ENCODE measurements at places on chromosomes 7 and 10.

DNA sequence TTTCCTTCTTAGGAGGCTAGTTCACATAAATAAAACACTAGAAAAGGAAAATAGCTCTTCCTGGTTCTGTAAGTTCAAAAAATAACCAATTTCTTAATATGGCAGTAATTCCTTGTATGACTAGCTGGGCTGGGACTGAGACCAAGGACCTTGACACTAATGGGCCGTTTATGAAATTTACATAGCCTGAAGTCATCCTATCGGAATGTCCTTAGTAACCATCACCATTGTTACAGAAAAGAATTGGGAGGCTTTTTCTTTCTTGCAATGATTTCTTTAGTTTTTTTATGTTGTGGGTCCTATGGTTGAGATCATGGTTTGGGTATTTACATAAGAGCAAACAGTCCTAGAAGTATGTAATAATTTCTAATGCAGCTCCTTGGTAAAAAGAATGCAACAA, 87.1 kb upstream of the HDAC9 start:
- peak; percentile 83 for DNase-seq

GRCh38 chr7:140676306-140676705, 3.6 kb downstream of the ADCK2 start:
- no peak for DNase-seq

- DNase-seq, result no peak
Measured at GRCh38 chr7:116285252-116285651, 74.9 kb downstream of the TES start.

- DNase-seq, result no peak
Measured at GRCh38 chr7:67564959-67565358, 568.3 kb downstream of the TYW1 start.

DNA sequence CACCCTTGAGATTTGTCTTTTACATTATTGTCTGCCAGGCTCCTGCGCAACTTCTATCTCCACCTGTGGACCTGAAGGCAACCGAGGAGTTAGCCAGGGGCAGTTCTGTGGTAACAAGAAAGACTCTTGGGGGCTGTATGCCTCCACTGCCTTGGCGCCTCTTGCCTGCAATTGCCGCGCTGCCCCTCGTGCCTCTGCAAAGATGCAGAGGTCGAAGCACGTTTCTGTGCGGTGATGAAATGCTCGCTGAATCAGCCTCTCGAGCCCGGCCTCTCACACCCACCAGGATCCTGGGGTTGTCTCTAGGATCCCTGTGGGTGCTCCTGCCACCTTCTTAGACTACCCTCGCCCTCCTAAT, 486 bp upstream of the LHFPL3 start:
- DNase-seq, result no peak

DNA sequence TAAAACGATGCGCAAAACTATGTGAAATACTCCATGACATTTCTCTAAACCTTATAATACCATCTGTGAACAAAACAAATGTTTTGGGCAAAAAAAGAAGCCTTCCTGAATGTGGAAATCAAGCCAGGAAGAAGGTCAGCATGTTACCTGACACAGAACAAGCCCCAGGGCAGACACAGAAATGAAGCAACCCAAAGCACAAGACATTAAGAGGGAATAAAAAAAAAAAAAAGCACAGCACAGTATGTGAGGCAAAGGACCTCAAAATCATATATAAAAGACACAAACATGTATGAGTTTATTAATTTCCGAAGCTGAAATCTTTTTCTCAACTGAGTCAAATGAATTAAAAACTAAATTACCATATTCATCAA, 161.8 kb downstream of the SKIDA1 start:
- DNase-seq, result no peak

DNA sequence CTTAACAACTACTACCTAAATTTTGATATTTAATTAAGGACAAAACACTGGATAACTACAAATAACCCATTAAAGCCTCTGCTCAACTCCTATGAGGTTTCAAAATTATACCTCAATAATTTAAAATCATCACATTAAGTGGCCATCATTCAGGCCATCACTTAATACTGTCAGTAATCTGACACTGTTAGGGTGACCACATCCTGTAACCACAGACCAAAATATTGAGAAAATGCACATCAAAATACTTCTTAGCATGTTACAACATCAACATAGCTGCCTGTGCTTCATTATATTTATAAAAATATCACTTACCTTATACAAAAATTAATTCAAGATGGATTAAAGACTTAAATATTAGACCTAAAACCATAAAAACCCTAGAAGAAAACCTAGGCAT, 23.3 kb downstream of the SEM1 start:
- peak; percentile 36 for DNase-seq

DNA sequence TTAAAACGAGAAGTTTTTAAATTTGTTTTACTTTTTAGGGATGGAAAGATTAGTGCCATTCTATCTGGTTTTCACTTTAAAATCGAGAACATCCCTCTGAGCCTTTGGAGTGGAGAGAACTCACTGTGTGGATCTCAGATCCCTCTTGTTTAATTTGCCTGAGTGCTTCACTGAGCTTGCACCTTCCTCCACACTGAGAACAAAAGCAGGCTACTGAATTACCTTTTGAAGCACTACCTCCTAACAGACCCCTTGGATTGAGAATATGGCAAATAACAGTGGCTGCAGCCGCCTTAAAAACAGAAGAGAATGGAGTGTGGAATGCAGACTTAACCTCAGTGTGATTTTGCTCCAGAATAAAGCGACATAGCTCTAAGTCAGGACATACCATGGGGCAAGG, 204.7 kb downstream of the CNTNAP2 start:
- DNase-seq, result no peak

GRCh38 chr10:52755297-52756062, 17.1 kb downstream of the MBL2 start:
- peak; percentile 57 for DNase-seq

Data from fibroblast of skin of left biceps (primary cell).